ENCODE measurements at places on chromosomes 2 and 18.

DNA sequence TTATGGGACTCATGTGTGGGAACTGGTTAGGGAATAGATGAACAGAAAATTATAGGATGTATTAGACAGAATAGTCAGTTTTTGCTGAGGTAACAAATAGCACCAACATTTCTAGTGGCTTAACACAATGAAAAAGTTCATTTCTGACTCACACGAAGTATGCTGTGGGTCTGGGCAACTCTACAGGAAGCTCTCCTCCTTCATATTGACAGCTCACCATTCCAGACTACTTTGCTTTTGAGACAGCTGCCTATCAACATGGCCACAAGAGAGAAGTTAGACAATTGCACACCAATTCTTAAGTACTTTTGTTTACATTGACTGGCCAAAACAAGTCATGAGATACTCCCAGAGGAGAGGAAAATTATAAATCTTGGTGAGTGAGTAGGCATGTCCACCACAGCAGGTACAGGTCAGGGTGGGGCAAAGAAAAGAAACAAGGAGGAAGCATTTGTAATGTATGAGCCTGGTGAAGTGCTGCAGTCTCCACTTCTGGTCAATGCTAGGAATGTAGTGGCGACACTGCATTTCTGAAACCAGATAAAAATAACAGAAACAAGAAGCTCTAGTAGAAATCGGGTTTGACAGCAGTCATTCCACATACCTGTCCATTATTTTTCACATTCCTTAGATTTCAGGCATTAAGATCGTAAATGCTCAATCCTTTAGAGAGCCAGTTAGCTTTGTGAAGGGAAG lies 141.6 kb downstream of the ICOS start:
- DNase-seq: no peak

DNA sequence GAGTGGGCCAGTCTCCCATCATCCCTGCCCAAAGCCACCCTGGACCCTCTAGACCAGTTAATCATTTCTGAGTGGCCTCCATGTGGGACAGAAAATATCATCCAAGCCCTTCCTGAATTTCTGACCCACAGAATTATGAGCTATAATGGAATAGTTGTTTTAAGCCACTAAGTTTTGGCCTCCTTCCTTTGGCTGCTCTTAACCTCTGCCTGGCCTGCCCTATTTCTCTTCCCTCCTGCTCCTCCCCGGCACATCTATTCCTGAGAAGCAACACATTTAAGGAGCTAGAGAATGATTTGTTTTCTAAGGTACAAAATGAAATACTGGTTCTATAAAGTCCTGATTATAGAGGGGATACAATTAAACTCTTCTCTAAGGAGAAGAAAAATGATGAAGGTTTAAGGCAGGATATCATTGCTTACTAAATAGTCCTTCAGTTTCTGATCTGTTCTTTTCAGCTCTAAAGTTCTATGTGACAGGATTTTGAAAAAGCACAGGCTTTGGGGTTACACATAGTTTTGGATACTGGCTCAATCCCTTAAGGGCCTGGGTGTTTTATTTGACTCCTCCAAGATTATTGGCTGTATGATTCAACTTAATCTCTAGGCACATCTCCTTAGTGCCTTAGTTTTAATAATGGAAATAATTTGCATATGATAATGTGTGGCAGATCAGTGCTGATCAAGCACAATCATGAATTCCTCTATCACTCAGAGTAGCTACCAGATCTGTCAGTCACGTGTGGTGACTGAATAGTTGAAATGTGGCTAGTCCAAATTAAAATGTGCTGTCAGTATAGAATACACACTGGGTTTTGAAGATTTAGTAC lies 240.3 kb downstream of the VAPA start:
- no peak for DNase-seq

GRCh38 chr18:79394534-79395307 lies 1.0 kb upstream of the NFATC1 start:
- peak; percentile 80 for DNase-seq

- no peak for DNase-seq
These were observed 11.8 kb downstream of the NEU4 start for GRCh38 chr2:241820625-241821384.

- no peak for DNase-seq
These were observed 4.8 kb upstream of the RNF138 start for GRCh38 chr18:32086881-32087280.

GRCh38 chr2:233934524-233934923 lies 17.4 kb downstream of the TRPM8 start:
- no peak for DNase-seq

GRCh38 chr18:63439334-63439733 lies 17.1 kb upstream of the VPS4B start:
- peak; percentile 43 for DNase-seq

DNA sequence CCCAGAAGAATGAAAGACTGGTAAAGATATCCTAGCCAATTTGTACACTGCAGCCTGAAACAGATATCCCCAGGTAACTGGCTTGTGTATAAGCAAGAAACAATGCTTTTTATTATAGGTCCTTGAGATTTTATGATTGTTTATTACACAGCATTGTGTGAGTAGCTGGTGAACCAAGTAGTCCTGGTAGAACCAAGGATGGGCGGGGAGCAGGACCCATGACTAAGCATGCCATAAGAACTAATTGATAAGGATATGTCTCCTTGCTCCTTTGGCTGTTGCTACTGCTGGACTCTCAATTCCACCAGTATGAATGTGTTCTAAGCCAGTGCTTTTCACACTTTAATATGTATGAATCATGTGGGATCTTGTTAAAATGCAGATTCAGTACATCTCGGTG lies 12.3 kb upstream of the ALMS1 start:
- DNase-seq: no peak

- DNase-seq: no peak
These were observed 32.4 kb upstream of the PPM1B start for GRCh38 chr2:44136252-44136651.

DNA sequence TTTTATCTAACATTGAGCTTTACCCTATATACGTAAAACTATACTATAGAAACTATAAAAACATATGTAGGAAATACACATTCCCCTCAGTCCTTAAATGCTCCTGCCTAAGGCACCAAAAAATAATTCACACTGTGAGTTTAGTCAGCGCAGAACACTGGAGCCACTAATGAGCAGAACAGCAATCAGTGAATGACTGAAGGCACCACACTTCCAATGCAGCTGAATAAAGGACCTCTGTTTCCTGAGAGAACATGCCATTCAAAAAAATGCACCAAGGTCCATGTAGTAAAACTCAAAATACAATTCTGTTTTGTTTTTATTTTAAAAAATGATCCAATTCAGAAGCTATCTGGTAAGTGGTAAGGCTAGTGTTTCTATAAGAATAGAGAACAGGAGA lies 1280.6 kb upstream of the NRXN1 start:
- no peak for DNase-seq

DNA sequence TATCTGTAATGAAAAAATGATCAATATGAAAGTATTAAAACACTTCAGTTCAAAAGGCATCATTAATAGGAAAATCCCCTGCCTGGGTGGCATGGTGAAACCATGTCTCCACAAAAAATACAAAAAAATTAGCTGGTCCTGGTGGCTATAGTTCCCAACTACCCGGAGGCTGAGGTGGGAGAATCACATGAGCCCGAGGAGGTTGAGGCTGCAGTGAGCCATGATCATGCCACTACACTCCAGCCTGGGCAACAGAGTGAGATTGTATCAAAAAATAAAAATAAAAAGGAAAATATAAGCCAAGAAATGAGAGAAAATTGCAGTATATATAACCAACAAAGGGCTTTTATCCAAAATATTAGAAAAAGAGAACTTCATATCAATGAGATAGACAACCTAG lies 71.6 kb upstream of the MYCN start:
- no peak for DNase-seq

DNA sequence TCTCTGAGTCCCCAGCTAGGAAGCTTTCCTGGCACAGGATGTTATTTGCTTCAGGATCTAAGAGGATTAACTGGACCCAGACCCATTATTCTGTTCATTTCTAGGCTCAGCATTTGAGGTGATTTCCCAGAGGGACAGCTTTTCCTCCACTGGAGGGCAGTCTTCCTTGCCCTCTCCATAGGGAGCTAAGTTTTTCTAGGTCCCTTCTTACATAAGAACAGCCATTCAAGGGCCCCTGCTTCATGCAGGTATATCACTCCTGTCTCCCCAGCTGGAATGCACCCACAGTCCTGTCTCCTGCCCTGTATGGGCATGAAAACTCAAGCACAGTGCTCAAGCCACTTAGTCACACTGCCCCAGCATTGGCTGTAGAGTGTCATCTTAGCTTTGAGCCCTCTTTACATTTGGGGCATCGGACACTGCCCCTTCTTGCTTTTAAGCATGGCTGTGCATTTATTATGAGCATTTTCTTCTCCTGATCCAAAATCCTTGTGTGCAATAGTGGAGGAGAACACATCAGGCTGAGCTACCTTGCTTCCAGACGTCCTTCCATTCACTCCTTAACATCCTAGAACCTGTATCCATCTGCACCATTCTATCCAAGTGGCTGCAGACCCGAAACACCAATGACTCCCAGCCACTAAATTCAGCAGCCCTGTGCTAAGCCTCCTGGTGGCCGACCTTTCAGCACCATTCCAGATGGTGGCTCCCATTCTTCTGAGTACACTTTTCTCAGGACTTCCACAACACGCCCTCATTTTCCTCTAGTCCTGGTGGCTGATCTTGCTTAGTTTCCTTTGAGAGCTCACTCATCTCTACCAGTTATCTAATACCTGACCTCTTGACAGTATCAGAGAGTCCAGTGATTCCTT lies 80.0 kb downstream of the COPS8 start:
- no peak for DNase-seq

DNA sequence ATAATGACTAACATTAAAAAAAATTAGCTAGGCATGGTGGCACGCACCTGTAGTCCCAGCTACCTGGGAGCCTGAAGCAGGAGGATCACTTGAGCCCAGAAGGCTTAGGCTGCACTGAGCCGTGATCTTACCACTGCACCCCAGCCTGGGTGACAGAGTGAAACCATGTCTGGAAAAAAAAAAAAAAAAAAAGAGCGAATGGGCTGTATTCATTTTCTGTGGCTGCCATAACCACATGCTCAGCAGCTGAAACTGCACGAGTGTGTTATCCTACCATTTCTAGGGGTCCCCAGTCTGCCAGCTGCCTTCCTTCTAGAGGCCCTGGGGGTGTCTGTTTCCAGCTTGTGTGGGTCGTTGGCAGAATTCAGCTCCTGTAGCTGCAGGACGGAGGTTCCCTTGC lies 247.8 kb downstream of the EIPR1 start:
- DNase-seq: no peak

DNA sequence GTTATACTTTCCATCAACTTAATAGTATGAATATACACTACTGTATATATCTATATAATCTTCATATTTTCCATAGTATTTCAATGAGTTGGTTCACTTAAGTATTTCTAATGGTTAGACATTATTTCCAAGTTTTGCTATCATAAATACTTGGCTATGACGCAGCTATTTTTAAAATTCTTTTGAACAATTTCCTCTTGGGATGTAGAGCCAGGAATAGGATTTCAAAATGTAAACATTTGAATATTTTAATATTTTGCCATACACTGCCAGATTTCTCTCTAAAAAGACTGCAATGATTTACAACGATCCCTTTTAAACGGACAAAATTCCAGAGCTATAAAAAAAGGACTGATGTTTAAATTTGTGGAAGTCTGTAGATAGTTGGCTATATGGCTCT lies 95.6 kb downstream of the NUP35 start:
- DNase-seq: no peak

DNA sequence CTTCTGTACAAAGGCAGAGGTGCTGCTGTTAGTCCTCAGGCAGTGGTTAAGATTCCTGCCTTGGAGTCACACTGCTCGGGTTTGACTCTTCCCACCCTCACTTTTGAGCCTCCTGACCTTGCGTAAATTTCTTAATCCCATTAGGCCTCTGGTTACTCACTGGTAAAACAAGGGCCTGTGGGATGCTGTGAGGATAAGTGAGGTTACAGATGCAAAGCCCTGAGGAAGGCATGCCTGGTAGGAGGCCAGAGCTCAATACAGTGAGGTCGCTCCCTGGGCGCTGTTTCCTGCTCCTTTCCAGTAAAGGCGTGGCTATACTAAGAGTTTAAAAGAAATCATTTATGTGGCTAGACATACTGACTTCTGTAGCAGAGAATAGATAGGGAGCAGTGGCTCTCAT lies 127.5 kb upstream of the TMEM200C start:
- no peak for DNase-seq

GRCh38 chr2:240437861-240438809 lies 2.7 kb downstream of the GPC1 start:
- DNase-seq: peak; percentile 69

DNA sequence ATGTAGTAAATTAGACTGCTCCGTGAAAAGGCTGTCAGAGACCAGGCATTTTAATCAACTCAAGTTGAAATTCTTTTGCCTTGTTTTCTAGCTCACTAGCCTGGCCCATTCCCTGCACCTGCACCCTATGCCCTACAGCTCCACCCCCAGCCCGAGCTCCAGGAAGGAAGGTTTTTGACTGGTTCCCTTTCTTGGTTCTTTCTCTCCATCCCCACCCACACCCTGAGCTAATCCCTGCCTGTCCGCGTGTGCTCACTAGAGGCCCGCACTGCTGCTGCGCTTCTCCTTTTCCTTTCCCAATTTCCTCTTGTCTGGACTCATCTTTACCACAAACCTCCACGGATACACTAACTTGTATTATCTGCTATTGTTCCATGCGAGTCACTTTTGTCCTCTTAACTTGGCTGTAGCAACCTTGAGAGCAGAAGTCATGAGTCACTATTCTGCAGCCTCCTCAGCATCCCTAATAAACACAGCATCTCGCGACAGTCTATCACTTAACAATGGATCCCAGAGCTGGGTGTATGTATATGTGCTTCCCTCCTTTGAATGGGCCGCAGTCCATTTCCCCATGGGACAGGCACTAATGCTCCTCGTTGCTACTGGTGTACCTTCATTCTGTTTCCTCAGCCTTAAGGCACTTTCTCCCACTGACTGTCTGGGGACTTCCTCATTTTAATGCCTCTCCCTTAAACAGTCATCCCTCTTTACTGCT lies 36.5 kb downstream of the COLEC12 start:
- DNase-seq: no peak

GRCh38 chr2:153391131-153391530 lies 87.4 kb downstream of the RPRM start:
- no peak for DNase-seq

DNA sequence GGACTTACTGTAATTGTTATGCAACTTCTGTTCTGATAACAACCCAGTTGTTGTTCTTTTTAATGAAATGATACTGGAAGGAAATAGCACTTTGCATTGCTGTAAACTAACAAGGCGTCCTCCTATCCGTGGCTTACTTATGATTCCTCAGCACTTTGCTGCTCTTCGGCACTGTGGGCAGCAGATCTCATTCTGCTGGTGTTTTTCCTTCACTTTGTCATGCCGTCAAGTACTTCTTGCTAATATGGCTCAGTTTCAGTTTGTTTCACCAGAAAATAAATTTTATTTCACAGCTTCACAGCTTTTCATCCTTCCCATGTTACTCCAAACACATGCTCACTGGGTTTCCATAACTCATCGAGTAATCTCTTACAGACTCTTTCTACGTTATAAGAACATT lies 289.3 kb downstream of the MEIS1 start:
- no peak for DNase-seq

GRCh38 chr2:64533882-64534281 lies 9.8 kb downstream of the AFTPH start:
- no peak for DNase-seq

- no peak for DNase-seq
These were observed 2154.0 kb upstream of the PIK3C3 start for GRCh38 chr18:39801010-39801409.

- no peak for DNase-seq
These were observed 391.2 kb upstream of the POU3F3 start for GRCh38 chr2:104462731-104463130.

- no peak for DNase-seq
These were observed 7.2 kb downstream of the SLC30A6 start for GRCh38 chr2:32172870-32173269.

GRCh38 chr18:58221060-58221725 lies 177.2 kb downstream of the NEDD4L start:
- no peak for DNase-seq

GRCh38 chr2:215144106-215144875 lies 5.9 kb upstream of the ABCA12 start:
- DNase-seq: no peak
